A549 (cell line): ENCODE measurements at places on chromosomes 6 and 20. TPM values are rescaled to one million over a fixed set of nuclear protein-coding genes. Genes with fewer than 3 reads are reported as not detected.

- no peak for DNase-seq
Observed at GRCh38 chr6:154503658-154504057, 6.8 kb downstream of the CNKSR3 start.

DNA sequence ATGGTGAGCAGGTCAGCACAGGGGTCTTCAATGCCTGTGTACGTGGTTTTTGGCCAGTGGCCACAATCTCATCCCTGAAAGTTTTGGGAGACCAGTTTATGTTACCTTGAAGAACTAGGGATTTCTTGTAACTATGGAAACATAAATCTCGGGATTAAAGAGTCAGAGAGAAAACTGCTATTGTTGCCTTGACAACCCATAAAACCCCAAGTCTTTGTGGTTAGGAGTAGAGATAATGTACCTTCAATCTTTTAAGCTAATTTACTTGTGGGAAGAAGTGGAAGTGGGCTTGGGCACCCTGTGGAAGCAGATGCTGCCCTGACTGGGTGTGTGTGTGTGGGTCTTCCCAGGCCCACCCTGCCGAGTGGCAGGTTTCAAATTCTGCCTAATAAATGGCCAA, 46.1 kb upstream of the ZNF831 start:
- no peak for DNase-seq

DNA sequence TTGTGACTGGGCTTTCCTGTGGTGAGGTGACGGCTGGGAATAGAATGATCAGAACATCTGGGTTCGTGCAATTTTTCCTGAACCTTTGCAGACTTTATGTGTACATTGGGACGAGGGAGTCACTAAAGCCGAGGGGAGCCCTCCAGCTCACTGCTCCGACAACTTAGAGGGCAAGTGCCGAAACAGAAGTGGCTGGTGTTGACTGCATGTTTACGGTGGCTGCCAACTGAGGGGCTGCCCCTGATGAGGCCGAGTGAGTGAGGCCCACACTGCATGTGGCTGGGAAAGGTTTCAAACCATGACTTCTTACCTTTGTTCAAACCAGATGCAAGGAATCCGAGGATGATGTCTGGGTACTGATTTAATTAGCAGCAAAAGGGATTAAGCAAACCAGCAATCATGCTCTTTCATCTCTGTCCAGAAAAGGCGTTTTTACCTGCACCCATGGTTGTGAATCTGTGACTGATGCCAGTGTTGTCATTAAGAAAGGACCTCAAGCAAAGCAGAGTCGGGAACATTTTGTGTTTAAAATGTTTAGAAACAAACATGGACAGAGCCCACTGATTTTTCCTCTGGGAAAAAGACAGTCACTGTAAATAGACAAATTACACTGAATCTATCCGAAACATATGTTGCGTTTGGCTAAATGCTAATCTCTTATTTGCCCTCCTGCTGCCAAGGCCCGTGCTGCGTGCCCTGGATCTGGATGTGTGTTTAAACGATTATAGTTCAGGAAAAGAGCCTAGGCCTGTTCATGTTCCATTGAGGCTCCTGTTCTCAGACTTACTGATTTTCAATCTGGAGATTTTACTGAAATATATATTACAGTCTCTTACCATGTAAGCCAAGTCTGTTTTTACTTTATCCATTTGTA, 105.1 kb downstream of the UST start:
- DNase-seq = no peak

- DNase-seq = no peak
Observed at GRCh38 chr6:46251583-46252339, 81.0 kb upstream of the ENPP5 start.

- peak; percentile 68 for DNase-seq
Observed at GRCh38 chr20:9838378-9839295, at the start of gene PAK5. Gene PAK5, minus strand, starts transcription at chr20:9839076. Its CDS starts 194,748 bp downstream, at chr20:9644328.

DNA sequence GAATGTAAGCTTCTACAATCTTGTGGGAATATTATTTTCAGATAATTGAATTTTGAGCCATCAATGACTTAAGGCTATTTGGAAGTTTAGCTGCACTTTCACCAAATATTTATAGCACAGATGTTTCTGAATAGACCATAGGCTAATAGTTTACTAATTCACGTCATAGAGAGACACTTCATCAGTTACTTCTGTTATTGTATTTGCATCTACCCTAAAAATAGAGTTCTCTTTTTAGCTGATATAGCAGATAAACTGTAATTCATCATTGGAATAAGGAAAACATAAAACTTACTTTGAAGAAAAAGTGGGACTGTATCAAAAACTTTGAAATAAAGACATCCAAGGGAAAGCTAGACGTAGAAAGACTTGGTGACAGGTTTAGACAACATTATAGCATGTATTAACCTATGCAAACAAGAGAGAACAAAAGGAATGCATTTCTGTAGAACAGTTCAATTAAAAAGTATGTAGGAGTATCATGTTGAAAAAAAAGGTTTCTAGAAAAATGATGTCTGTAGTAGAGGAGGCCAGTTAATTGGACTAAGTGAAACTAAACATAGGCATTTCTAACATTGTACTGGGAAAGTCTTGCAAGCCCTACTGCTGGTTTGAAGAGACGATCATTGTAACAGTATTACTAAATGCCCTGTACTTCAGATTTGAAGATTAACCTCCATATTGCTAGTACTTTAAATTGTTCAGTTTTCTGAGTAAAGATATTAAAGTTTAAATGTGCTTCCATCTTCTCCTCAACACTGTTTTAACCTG, 123.3 kb downstream of the ZFAND3 start:
- no peak for DNase-seq

TNFAIP3 gene
- 2.7 to 4.7 TPM (median 3.9 TPM) in 3 replicates for polyA plus RNA-seq

TDRD6 gene
- polyA plus RNA-seq = not detected in 3 replicates

MTG2 gene
- 25.3 to 28.7 TPM (median 25.7 TPM) in 3 replicates for polyA plus RNA-seq

CYP24A1 gene
- 623 to 738 TPM (median 722 TPM) in 3 replicates for polyA plus RNA-seq

TSBP1 gene
- not detected in 3 replicates for polyA plus RNA-seq

NHSL1 gene
- polyA plus RNA-seq = 0.99 to 1.6 TPM (median 1.1 TPM) in 3 replicates

RNF144B gene
- polyA plus RNA-seq = 0.17 to 0.36 TPM (median 0.31 TPM) in 3 replicates

GDAP1L1 gene
- polyA plus RNA-seq = 0.13 TPM in 1 of 3 replicates, not detected in the others
